ENCODE measurements at places on chromosomes 12 and 14.

- peak; percentile 71 for DNase-seq
These were observed 872 bp downstream of the FAM177A1 start for GRCh38 chr14:35046751-35047536.

DNA sequence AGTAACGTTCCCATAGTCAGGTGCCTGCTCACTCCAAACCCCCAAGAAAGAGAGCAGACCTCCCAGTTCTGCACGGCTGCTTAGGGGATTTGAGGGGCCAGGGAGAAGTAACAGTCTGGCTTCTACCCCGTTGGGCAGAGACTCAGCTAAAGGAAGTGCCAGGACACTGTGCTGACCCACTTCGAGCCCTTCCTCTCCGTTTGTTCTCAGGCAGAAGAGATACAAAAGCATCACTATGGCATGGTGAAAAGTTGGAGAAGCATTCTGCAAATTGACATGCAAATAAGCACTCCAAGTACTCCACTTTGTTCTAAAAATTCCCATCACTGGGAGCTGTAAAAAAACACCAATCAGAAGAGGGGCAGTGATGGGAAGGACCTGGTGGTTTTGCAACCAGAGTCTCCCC is 239.1 kb downstream of the EGLN3 start:
- DNase-seq = no peak

- no peak for DNase-seq
These were observed 40.6 kb upstream of the VSX2 start for GRCh38 chr14:74198441-74199234.

DNA sequence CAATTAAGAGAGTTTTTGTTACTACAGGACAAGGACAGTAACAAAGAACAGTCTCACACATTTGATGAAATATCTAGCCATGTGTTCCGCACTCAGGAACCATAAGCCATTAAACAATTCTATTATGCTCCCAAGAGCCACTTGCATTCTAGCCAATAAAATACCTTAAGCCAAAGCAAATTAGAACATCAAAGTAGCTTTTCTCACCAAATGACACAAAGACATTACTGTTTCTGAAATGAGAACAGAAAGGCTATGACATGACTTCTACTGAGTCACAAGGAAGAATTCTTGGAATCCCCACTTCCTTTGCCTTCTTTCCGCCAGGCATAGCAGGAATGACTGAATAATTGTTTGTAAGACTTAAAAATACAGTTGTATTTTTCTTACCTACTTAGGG is 445.8 kb downstream of the ATP23 start:
- DNase-seq = no peak

DNA sequence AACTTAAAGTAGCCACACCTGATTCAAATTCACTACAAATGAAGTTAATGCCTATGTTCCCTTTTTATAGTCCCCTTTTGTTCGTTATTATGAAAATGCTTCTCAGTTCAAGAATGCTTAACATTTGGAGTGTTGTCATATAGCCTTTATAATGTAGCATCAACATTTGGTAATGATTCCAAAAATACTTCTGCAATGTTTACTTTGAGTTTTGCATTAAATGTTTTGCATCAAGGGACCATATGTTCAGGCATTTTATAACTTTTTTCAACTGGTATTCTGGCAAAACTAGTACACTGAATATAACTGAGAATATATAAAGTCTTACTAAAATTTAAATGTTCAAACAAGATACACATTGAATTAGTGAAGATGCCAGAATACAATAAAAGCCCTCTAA is 209.6 kb upstream of the SLC16A7 start:
- no peak for DNase-seq

GRCh38 chr12:27578689-27579372 is 54.8 kb downstream of the PPFIBP1 start:
- no peak for DNase-seq

- peak; percentile 42 for DNase-seq
These were observed 158.6 kb upstream of the CCND2 start for GRCh38 chr12:4114986-4115385.

DNA sequence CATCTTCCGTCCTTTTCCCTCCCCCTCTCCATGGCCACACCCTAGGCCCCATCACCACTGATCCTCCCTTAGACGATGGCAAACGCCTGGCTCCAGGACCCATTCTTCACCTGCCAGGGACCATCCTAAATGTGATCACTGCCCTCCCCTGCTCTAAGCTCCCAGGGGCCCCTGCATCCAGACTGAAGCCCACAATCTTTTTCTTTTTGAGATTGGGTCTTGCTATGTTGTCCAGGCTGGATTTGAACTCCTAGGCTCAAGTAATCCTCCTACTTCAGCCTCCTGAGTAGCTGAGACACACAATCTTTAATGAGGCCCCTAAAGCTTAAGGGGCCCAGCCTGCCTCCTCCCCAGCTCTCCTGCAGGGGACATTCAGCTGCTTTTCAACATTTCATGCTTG is 15.3 kb downstream of the RBM19 start:
- no peak for DNase-seq

Data from RPMI8226 (cell line).